ENCODE measurements at places on chromosomes 7 and 10.

GRCh38 chr7:115822380-115822779 is 208.2 kb downstream of the TFEC start:
- no peak for DNase-seq

DNA sequence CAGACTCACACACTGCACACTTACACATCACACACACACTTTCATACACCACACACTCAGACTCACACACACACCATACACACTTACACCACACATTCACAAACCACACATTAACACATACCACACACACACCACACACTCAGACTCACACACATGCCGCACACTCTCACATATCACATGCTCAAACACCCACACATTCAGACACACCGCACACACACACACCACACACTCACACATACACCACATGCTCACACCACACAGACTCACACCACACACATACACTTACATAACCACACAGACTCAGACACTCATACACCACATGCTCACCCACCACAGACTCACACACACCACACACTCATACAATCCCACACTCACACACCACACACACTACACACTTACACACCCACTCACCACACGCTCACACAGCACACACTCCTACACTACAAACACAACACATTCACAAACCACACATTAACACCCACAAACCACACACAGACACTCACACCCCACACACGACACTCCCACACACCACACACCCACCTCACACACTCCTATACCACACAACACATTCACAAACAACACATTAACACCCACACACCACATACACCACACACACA is 125.4 kb downstream of the EVX1 start:
- DNase-seq = no peak

GRCh38 chr7:8356071-8356470 is 77.3 kb upstream of the NXPH1 start:
- no peak for DNase-seq

DNA sequence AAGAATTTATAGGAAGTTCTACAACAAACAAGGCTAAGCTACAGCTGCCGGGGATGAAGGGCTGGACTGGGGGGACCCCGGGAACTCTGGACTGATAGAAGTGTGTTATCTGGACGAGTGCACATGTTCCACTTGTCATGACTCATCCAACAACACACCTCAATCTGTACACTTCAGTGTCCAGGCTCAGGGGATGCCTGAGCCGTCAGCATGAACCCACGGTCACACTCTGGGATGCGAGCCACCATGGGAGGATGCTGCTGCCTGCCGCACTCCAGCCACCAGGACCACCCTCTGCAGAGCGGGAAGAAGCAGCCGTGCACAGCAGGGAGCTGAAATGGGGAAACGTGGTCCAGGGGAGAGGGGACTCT is 67.5 kb downstream of the MAD1L1 start:
- no peak for DNase-seq

DNA sequence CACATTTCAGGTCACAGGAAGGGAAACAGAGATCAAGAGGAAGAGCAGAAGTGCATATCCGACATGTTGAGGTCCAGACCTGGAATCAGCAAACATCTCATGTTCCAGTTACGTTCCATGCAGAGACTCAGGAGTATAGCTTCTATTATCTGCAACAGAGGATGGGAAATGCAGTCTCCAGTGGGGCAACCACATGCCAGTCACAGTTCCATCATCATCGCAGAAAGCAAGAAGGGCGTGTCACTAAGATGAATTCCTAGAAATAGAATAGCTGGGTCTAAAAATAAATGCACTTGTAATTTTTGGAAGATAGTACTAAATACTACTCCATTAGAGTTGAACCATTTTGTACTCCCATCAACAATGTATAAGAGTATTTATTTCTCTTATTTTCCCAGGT is 133.2 kb upstream of the MDFIC start:
- DNase-seq = no peak

Data from MG63 (cell line).